Aortic smooth muscle cell (primary cell): ENCODE measurements at places on chromosomes 3 and 15. TPM values are rescaled to one million over a fixed set of nuclear protein-coding genes. Genes with fewer than 3 reads are reported as not detected.

The ROBO2 gene
- 0.81 and 3.2 TPM in 2 replicates for total RNA-seq

The PPP1R14D gene
- not detected in 2 replicates for total RNA-seq

The GALNT15 gene
- 2.8 and 11.5 TPM in 2 replicates for total RNA-seq

The SGO1 gene
- 3.5 and 4.6 TPM in 2 replicates for total RNA-seq

The LTK gene
- 0.12 and 0.13 TPM in 2 replicates for total RNA-seq

The WDR76 gene
- total RNA-seq, result 12.7 and 20.5 TPM in 2 replicates

The P3H2 gene
- total RNA-seq, result 1.1 and 1.7 TPM in 2 replicates

The THRB gene
- total RNA-seq, result 2.8 and 4.5 TPM in 2 replicates

The TERC gene
- 36.7 and 65.9 TPM in 2 replicates for total RNA-seq
